ENCODE measurements at places on chromosomes 3 and 15.
A peak's percentile ranks its signal among the peaks of the same experiment; 100 is the strongest.

DNA sequence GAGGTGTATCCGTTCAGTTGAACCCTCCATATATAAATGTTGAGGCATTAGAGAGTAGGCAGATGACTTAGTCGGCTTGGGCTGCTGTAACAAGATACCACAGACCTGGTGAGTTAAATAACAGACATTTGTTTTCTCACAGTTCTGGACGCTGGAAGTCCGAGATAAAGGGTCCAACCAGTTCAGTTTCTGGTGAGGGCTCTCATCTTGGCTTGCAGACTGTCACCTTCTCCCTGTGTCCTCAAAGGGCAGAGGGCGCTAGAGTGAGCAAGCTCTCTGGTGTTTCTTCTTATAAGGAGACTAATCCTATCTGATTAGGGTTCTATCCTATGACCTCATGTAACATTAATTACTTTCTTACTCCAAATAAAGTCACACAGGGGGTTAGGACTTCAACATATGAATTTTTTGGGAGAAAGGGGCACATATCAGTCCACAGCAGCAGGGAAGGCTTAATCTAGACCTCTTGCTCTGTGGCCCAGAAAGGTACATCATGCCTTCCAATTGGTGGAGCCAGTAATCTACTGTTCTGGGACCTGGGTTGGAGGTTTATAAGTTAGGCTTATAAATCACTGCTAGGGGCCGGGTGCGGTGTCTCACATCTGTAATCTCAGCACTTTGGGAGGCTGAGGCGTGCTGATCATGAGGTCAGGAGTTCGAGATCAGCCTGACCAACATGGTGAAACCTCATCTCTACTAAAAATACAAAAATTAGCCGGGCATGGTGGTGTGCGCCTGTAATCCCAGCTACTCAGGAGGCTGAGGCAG, 26.3 kb upstream of the SLC28A2 start:
- no peak for DNase-seq

DNA sequence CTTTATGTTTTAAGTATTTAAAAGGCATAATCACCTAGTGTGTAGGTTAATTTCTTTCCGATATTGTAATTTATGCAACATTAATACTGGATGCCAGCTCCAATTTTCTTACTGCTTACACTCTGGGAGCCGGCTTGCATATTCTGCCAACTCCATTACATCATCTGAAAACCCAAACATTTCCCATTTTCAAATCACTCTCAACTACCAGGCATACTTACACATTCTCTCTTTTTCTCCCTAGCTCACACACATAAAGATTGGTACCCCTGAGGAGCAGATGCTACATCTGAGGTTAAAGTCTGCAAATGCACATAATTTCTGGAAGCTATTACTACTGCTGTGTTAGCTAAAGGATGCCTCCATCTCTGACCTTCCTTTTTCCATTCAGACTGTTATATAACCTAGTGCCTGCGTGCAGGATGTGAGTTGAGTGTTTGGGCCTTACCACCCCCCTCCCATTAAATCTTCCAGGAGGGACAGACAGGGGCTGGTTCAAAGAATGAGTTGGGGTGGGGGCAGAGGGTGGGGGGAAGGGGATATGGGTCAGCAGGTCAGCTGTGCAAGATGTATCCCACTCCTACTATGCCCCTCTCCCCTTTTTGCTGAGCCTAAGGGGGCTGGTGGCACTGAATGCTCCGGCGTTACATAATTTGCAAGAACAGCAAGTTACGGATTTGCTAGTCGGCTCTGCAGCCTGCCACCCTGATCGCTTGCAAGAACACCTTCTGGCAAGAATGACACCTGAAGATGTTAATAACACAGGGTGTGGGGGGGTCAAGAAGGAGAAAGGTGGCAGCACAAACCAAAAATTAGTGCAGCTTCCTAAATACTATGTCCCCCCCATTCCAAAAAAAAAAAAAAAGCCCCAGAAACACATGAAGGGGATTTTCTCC, 2.5 kb downstream of the RORA start:
- peak; percentile 59 for DNase-seq

DNA sequence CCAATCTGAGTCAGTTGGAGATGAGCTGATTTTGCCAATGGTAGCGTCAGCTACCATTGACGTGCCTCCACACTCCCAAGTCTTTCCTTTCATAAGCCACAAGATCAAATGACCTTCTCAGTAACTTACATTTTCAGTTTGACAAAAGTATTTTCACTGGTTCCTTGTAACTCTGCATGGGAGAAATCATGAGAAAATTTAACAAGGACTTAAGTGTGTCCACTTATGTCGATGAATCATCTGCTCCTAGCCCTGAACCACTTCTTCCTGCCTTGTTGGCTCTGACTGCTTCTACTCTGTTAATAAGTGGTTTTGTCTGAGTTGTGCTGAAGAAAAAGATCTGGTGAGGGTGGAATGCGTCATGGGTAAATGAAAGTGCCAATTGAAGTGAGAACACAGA, 101.2 kb downstream of the NFKBIZ start:
- no peak for DNase-seq

DNA sequence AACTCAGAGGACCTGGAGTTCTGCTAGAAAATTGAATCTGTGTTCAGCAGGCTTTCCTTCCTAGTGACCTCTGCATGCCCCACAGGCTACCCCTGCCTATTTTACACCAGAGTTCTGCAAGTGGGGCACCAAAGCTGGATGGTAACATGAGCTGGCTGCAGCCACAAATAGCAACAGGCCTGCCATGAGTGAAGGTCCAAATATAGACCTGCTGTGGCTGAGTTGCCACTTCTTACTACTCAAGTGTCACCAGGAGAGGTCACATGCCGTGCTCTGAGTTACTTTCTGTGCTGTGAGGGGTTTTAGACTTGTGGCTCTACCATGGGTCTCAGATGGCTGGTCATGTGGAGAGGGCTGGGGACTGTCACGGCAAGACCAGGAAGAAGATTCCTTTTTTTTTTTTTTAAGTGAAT, at the start of gene FSD2:
Gene FSD2 (minus strand): TSS at position 76 of the 413 bp plus-strand sequence. CDS start 18,679 bp downstream, outside the sequence.
- no peak for DNase-seq

DNA sequence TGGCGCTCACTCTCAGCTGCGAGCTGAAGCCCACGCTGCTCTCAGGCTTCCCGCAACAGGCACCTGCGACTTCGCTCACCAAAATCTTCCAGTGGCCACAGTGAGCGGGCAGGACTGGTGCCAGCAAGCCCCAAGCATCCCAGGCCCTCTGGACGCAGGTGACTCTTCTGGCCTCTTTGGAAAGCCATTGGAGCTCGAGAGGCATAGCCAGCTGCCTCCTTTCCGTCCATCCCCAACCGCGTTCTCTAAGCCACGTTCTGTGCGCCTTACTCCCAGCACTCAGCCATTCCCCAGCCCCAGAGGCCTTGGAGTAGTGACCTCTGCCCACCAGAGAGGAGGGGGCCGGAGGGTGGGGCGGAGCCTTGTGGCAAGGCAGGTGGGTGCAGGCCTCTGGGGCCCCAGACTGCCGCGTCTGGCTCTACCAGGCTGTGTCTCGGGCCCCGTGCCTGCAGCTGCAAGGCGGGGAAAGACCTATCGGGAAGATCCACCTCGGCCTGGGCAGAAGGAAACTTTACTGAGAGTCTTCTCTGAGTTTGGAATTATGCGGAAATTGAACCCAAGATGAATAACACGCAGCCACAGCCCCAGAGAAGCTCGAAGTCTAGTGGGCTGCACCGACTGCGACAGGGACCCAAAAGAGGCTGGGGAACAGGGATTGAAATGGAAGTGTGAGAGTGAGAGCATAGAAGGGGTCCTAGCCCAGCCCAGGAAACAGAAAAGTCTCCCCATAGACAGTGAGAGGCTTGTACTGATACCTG, 3.6 kb upstream of the SOX14 start:
- DNase-seq = no peak

- DNase-seq = no peak
Measured at GRCh38 chr3:32973982-32974381, 22.5 kb downstream of the CCR4 start.

All from NCI-H2081 (cell line).